ENCODE measurements at places on chromosomes 16 and 17.

GRCh38 chr17:57675427-57676387, 69.4 kb downstream of the CCDC182 start:
- DNase-seq, result no peak

DNA sequence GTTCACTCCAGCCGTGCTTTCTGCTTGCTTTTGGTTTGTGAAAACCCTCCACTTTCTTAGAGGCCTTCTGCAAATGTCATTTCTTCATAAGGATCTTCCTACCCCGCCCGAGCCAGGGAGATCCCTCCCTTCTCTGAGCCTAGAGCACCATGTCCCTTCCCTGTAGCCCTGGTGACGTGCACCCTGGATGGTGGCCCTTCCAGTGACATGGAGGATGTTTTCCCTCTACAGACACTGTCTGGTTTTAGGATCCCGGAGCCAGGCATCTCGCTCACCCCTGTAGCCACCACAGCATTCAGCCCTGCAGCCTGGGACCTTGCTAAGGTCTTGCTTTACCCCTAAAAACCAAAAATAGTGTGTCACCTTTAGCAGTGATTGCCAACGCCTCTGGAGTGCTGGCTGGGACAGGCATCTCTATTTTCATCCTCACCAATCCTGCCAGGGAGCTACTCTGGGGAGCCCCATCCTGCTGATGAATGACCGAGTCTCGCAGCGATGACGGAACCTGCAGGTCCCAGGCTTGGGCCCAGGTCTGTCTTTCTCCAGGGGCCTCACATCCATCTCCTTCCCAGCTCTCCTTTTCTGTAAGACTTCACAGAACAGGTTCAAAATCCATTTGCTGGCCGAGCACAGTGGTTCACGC, 394.1 kb upstream of the TNRC6C start:
- no peak for DNase-seq

DNA sequence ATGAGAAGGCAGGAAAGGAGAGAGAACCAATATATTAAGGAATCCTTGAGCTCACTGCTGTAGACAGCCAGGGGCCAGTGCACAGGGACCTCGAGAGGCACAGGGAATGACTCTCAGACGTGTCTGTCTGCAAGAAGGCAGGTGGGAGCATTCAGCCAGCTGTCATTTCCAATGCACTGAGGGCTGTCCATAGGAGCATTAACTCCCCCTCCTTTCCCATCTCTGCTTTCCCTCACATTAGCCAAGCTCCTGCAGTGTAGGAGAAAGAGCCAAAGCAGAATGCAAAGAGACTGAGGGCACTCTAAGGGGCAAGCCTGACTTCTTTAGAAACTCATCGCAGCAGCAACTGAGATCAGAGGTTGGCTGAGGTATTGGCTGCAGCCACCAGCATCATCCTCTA, 218.3 kb downstream of the CDH13 start:
- DNase-seq, result peak; percentile 23

DNA sequence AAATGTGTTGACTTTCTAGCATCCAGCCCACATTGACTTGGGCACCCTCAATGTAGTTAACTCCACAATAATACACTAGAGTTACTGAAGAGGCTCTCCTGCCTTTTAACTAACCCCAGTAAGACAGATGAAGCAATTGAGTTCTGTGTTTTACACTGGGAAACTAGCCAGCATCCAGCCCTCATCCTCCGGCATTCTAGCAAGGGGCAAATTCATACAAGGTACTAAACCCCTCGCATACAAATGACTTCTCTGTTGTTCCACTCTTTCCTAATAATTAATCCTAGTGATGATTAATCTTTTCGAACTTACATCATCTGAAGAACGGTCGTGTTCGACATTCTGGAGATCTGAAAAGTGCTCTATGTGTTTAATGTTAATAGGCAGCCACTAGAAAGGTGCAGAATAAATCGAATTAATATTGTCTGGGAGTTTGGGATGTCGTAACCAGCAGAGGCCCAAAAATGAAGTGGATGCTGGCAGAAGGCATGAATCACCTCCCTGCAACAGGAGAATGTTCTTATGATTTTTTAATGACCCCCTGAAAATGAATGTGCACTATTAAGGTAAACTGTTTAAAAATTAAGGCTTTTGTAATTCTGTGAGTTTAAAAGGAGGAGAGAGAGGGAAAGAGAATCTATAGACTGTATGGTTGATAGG, 249.4 kb downstream of the SNX29 start:
- DNase-seq, result peak; percentile 86

DNA sequence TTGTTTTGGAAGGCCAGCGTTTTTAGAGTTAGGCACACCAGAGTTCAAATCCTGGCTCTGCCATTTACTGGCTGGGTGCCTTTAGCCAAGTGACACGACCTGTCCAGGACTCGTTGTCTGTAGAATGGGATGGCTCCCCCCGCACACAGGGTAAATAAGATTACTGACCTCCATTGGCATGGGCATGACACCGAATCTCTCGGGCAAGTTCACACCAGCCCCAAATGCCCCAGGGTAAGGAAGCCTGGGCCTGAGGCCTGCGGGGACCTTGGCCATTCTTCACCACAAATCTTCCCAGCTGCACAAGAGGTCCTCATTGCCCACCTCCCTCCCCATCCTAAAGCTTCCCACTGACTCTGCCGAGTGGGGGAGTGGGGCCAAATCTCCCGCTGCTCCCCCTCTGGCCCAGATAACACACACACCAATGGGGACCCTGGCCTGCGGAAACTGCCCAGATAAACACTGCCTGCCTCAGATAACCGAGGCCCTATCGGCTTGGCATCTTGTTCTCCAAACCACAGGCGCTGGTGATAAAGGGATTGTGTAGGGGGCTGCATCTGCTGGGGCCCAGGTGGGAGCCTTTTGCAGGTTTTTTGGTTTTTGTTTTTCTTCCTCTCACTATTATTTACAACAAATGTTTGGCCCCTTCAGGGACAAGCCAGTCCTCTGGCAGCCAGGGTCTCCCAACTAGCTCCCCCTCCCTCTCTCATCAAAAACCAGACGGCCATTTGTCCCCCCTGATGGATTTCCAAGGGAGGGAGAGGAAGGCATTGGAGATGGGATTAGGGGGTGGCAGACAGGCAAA, 75.0 kb upstream of the LHX1 start:
- DNase-seq, result no peak

- no peak for DNase-seq
These were observed 1.2 kb upstream of the ZFPM1 start for GRCh38 chr16:88451586-88452481.

GRCh38 chr17:17833658-17834357, 3.0 kb downstream of the SREBF1 start:
- no peak for DNase-seq

All from spinal cord (tissue), 10 donors.